ENCODE measurements at places on chromosomes 2 and 18.
A peak's percentile ranks its signal among the peaks of the same experiment; 100 is the strongest.

GRCh38 chr2:177289824-177290628 lies 25.5 kb upstream of the NFE2L2 start:
- no peak for DNase-seq

DNA sequence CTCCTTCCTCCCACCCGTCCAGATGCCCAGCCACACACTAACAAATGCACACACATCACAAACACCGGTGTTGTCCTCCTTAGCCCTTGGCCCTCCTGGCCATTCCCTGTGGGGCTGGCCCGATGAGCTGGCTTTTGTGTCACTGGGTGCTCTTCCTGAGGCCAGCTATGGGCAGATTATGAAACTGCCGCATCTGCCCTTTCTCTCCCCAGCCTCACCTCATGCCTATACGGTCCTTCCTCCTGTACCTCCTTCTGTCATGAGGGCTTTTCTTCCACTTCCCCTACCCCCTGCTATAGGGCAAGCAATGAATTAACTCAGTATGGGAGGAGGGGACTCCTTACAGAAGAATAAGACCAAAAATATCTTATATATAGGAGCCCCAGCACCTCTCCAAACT lies 10.3 kb upstream of the INO80C start:
- DNase-seq = no peak

DNA sequence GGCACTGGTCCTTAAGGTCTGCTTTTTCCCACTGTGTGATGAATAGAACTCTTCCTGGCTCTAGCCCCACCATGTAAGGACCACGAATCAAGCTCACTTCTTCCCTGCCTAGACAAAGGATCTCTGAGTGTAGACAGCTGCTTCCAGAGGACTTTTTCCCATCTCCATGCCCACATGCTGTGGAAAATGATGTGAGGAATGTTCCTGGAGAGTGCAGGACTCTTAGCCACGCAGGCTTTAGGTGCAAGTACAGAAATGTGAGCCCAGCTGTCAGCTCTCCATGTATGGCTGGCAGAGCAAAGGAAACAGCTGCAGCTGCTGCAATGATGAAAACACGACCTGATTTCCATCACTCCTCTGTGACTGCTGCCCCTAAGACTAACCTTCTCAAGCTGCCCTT lies 35.5 kb downstream of the NXPH2 start:
- peak; percentile 3 for DNase-seq

- DNase-seq = no peak
Measured at GRCh38 chr2:74109551-74109950, 38.2 kb downstream of the BOLA3 start.

- no peak for DNase-seq
Measured at GRCh38 chr18:61241260-61241853, 91.9 kb upstream of the CDH20 start.

GRCh38 chr2:241064802-241065354 lies 37.2 kb downstream of the MTERF4 start:
- no peak for DNase-seq

- no peak for DNase-seq
Measured at GRCh38 chr2:8870441-8870840, 33.0 kb upstream of the KIDINS220 start.

DNA sequence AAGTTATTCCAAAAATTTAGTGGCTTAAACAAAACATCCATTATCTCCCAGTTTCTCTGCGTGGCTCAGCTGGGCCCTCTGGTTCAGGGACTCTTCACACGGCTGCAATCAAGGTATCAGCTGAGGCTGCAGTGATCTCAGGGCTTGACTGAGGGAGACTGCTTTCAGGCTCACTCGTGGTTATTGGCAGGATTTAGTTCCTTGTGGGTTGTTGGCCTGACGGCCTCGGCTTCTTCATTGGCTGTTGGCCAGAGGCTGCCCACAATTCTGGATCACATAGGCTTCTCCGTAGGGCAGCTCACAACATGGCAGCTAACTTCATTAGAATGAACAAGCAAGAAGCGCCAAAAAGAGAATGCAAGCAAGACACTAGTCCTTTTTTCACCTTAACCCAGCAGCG lies 90.1 kb downstream of the ABI2 start:
- no peak for DNase-seq

DNA sequence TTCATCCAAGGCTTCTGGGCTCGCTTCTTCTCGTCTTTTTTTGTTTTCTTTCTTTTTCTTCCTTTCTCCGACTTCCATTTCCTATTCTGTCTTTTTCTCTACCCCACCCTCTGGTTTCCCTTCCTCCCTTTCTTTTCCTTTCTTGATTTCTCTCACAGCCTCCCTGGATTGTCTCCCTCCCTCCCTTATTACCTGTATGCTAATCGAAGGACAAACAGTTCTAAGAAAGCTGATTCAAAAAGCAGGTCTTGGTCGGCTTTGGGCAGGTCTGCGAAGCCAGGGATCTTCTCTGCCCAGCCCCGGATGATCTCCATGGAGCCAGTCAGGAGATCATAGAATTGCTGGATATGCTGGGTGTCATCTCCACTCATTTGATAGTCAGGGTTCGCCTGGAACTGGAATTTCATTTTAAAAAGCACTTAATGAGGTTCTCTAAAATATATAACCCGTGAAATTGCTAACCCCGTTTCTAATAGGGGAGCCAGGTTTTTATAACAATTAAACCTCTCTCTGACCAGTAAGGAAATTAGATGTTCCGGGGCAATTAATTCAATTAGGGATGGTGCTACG lies 5.9 kb downstream of the NR4A2 start:
- DNase-seq = peak; percentile 49

DNA sequence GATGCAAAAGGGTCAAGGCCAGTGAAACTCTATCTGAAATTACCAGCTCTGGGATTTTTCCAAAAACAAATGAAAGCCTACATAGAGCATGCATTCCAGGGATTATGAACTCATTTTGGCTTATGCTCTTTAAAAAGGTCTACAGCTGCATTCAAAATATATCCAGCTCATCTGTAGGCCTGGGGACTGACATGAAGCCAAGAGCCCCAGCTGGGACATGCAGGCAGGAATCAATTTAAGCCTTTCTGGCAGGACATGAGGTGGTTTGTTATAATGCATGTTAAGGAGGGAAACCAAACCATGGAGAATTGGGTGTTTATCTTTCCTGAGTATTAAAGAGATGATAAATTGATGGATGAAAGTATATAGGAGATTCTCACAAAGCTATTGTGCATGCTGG lies 164.5 kb downstream of the RBM43 start:
- no peak for DNase-seq

DNA sequence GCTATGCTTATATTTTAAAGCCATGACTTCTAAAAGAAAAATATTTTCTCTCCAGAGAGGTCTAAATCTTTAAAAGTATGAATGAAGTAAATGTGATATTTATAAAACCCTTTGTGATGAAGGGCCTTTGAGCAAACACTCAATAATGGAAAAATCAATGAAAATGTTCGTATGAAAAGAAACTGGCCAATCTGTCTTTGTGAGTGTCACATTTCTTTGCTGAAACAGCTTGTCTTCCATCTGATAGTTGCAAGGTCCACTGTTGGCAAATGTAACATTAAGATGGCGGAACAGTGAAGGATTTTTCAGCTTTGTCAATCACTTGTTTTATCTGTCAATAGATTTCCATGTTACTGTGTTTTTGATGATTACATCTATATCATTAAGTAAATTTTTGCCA lies 162.9 kb upstream of the GATA6 start:
- no peak for DNase-seq

DNA sequence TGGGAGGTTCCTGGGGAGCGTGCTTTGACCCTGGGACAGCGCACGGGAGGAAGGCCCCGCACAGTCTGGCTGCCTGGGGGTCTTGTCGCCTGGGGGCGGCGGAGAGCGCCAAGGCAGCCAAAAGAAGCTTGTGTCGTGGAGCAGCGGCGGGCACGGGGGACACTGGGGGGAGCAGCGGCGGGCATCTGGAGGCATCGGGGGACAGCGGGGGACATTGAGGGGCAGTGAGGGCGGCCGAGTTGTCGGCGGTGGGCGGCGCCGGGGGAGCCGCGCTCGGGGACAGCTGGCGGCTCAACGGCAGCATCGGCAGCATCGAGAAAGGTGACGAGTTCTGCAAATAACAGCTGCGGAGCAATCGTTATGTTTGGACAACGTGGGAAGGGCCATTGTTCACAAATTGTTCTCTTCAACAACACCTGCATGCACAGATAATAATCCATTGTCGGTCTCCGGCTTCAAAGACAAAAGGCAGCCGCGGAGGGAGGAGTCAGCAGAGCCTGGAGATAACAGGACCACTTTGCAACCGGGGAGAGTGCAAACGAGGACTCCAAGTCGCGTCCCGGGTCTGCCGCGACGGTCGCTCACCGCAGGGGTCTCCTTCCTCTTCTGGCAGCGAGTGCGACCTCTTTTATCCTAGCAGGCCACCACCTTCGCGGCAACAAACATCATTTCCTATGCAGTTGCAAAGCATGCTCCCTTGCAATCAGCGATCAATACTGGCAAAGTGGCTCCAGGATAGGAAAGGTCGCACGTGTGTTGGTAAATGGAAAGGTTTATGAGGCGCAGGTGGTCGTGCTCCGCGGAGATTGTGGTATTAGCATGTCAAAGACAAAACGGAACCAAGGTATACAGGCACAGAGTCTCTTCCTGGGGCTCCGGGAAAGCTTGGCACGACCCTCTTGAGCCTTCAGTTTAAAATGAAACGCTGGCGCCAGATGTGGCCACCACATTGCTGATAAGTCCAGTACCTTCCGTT lies 132.3 kb upstream of the DLX2 start:
- peak; percentile 65 for DNase-seq

GRCh38 chr18:23735021-23735464 lies 45.8 kb downstream of the LAMA3 start:
- DNase-seq = no peak

GRCh38 chr18:9796935-9797549 lies 88.7 kb upstream of the TXNDC2 start:
- no peak for DNase-seq

DNA sequence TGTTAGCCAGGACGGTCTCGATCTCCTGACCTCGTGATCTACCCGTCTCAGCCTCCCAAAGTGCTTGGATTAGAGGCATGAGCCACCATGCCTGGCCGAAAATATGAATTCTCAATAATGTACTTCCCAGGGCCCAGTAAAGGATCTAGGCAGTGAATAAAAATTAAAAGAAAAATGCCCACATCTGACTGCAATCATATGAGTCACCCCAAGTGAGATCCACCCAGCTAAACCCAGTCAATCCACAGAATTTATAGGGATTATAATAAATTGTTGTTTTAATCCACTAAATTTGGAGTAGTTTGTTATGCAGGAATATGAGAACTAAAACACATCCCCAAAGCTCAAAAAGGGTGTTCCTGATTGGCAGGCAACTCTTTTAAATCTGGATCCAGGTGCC lies 93.5 kb upstream of the STK39 start:
- no peak for DNase-seq

- DNase-seq = no peak
Measured at GRCh38 chr18:23971666-23972230, 42.8 kb upstream of the TTC39C start.

- no peak for DNase-seq
Measured at GRCh38 chr18:60649842-60650536, 277.4 kb upstream of the MC4R start.

DNA sequence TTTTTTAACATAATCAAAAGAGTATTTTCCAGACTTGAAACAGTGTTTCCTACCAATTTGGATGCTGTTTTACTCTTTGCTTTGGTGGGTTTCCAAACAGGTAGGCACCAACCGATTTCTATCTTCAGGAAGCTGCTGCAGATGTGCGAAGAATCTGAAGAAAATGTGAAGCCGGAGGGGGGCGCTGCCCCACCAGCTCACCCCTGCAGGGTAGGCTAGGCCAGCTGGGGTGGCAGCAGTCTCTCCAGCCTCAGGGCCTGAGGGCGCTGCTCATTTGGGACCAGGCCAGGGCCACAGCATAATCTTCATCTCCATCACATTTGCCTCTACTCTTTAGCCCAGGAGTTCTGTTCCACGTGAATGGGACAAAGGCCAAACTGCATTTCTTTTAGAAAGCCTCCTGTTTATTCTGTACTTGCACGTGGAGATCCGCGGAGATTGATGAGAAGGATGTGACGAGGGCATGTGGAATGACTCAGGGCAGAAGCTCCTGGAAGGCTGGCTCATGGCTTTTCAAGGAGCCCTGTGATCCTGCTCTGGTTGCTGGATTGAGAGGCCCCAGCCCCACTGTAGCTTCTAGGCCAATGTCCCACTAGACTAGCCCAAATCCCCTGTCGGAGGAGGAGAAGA lies 84.2 kb upstream of the FAM136A start:
- no peak for DNase-seq

- DNase-seq = no peak
Measured at GRCh38 chr2:56590611-56591010, 406.8 kb downstream of the CCDC85A start.

DNA sequence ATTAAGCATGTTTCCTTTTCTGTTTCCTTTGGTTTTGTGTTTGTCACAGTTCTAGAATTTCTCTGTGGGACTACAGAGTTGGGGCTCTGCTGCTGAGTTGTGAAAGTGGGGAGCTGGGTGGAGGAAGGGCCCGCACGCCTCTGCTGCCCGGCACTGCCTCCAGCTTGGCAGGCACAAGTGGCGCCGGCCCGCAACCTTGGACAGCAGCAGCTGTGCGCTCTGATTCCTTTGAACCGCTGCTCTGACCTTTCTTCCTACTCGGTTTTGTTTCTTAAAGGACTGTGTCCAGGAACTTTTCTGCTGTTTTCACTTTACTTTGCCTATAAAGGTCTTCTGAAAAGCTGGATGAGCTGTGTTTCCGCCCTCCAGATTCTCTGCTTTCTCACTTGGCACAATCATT lies 137.6 kb upstream of the ALPP start:
- DNase-seq = no peak

GRCh38 chr2:109342930-109343329 lies 213.9 kb downstream of the SH3RF3 start:
- DNase-seq = no peak

DNA sequence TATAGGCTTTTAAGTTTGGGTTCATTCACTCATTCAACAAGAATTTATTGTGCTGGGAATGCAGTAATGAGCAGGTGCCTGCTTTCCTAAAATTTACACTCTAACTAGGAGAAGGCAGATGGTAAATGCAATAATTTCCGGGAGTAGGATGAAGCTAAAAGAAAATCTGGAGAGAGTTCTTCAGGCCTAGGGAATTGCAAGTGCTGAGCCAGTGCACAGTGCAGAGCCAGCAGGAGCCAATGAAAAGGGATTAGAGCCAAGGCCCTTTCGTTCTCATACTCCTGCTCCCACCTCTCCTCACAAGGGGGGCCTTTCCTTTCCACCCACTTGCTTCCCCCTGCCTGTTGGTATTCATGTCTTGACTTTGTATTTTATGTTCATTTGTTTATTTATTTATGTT lies 55.1 kb downstream of the CFAP221 start:
- DNase-seq = no peak

All from right kidney (tissue), 9 donors.